ENCODE measurements at places on chromosomes 4 and X. TPM values are rescaled to one million over a fixed set of nuclear protein-coding genes. Genes with fewer than 3 reads are reported as not detected.

DNA sequence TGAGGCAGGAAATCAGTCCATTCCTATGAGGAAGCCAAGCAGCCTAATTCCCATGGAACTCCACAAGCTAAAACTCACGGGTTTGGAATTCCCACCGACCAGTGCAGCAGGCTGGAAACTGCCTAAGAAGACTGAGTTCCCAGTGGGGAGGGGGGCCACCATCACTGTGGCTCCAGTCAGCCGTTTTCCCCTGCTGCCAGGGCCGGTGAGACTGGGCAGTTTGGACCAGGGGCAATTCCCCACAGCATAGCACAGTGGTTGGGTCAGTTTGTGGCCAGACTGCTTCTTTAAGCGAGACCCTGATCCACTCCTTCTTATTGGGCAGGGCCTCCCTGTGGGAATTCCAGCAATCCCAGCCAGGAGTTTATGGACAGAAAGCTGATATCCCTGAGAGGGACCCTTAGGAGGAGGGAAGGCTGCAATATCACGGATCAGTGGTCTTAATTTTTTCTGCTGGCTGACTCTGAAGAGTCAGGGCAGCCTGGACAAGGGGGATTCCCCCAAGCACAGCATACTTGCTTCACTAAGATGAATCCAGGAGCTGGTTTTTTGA lies 20.7 kb downstream of the PAGE5 start:
- no peak for DNase-seq

- DNase-seq = no peak
Measured at GRCh38 chr4:23887173-23887572, 2.7 kb downstream of the PPARGC1A start.

GRCh38 chr4:171588051-171588545 lies 225.1 kb upstream of the GALNTL6 start:
- no peak for DNase-seq

TMEM192 gene
- 7.0 TPM for total RNA-seq

FMR1NB gene
- total RNA-seq = not detected

DNA sequence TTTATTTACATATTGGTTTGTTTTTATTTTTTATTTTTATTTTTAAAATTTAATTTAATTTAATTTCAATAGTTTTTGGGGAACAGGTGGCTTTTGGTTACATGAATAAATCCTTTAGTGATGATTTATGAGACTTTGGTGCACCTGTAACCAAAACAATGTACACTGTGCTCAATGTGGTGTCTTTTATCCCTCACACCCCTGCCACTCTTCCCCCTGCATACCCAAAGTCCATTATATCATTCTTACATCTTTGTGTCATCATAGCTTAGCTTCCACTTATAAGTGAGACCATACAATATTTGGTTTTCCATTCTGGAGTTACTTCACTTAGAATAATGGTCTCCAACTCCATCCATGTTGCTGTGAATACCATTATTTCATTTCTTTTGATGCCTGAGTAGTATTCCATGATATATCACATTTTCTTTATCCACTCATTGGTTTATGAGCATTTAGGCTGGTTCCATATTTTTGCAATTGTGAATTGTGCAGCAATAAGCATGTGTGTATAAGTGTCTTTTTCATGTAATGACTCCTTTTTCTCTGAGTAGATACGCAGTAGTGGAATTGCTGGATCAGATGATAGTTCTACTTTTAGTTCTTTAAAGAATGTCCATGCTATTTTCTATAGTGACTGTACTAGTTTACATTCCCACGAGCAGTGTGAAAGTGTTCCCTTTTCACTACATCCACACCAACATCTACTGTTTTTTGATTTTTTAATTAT lies 157.1 kb downstream of the CPXCR1 start:
- no peak for DNase-seq

DNA sequence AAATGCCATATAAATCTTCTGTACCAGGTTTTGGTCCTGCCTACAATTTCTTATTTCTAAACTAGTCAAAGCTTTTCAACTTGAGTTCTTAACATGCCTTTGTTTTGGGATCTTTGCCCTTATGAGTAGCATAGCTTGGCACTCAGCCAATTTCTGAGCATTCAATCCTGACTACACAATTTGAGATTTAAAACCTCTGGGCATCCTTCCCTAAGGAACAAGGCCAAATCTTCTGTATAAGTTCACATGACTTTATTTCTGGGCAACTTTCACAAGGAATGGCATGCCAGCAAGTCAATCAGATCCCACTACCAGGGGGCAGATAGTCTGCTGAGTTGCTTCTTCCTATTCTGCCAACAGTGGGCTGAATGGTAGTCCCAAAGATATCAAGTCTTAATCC lies 254.2 kb downstream of the ADAMTS3 start:
- no peak for DNase-seq
